ENCODE measurements at places on chromosomes 3 and 15.

GRCh38 chr3:26712211-26713026, 89.8 kb downstream of the LRRC3B start:
- no peak for DNase-seq

- no peak for DNase-seq
Measured at GRCh38 chr3:13016721-13017255, 56.4 kb downstream of the IQSEC1 start.

DNA sequence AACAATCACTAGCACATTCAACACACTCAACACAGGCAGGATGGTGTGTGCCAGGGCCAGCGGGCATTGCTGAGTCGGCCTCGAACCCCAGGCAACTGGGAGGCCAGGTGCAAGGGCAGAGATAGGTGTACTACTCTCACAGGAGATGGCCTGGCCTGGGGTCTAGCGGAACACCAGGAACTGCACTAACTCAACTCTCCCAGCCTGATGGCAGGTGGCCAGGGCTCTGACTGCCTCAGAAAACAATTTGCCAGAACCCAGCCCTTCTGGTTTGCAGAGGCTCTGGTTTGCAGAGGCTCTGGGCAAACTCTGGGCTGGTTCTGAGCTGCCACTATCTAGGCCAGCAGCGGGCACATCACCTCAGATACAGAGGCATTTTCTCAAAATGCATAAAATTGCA, 229.2 kb upstream of the CHRNA7 start:
- no peak for DNase-seq

DNA sequence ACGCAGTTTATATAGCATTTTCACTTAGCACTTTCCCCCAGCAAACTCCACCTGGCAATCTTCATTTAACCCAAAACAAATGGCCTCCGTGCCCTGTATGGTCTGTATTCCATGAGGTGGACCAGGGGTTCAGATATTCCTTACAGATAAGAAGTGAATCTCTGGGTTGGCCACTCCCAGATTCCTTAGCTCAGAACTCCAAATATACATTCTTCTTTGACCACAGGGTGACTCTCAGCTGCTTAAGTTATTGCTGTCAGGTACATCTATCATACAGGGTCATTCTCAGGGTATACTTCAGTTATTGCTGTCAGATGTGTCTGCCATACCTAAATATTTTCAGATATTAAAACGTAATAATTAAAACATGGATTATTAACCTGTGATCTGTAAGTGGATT, 229.8 kb downstream of the TBL1XR1 start:
- no peak for DNase-seq

- no peak for DNase-seq
Measured at GRCh38 chr15:85361323-85361722, 19.1 kb upstream of the AKAP13 start.

GRCh38 chr3:69216981-69217380, 94.6 kb upstream of the LMOD3 start:
- no peak for DNase-seq

GRCh38 chr3:28859897-28860296, 421.0 kb upstream of the RBMS3 start:
- no peak for DNase-seq

GRCh38 chr3:124576565-124577493, 153.4 kb upstream of the UMPS start:
- no peak for DNase-seq

DNA sequence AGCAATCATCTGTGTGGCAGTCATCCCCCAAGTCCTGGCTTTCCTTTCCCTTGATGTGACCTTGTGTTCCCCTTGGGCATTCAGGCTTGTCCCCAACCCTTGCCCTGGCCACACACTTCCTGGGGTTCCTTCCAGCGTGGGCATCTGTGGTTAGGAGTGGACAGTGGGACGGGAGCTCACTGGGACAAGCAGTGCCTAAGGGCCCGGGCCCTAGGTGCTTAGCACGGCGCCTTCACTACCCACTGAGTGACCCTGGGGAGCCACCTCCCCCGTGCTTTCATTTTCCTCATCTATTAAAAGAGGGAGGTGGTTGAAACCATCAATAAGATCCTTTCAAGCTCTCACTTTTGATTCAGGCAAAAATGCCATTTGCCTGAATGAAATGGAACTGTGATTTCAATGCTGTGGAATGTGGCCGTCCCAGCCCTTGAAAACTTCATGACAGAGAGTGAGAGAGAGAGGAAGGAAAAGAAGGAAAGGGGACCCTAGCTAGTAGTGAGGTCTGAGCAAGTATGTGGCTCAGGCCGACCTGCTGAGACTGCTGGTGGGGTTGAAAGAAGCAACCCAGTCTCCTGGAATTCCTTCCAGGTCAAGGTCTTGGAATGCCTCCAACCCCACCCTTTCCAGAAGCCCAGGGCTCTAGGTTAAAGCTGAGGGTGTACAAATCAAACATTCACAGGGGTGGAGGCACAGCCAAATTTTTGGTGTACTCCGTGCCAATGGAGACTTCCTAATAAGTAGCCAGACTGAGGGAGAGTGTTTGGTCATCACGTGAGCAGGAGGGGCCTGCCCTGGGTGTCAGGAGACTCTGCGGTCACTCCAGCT, 302.9 kb downstream of the TLE3 start:
- DNase-seq: peak; percentile 46

- DNase-seq: no peak
Measured at GRCh38 chr15:52133510-52134220, 21.1 kb upstream of the BCL2L10 start.

DNA sequence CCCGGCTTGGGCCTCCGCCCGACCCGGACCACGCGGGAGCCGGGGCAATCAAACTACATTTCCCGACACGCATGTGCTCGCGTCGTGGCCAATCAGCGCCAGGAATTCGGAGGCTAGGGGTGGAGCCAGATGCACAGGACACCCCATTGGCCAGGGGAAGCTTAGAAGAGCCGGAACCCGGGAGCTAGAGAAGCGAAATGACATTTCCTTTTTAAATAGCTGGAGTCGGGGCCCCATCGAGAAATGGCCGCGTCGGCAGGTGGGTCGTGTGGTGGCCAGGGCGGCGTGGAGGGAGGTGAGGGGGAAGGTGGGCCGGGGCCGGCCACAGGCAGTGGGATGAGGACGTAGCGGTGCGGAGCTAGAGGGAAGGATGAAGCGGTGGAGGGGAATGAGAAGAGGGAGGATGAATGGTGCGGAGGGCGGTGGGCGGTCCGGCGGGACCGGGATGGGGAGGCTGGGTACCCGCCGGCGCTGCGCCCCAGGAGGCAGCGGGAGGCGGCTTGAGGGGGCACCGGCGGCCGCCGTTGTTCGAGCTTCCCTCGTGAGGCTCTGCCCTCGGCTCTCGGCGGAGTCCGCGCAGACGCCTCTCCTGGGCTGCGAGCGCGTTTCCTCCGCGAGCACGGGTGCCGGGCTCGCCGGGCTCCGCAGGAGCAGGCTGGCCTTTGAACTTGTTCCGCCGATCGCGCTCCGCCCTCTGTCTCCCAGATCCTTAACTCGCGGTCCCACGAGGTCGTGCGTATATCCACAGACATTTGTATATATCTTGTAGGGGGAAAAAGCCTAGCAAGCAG, at the start of gene KBTBD8:
KBTBD8 (plus strand) TSS at position 195 of the 791 bp plus-strand sequence; CDS start at position 244, 49 bp downstream.
- DNase-seq: peak; percentile 92

DNA sequence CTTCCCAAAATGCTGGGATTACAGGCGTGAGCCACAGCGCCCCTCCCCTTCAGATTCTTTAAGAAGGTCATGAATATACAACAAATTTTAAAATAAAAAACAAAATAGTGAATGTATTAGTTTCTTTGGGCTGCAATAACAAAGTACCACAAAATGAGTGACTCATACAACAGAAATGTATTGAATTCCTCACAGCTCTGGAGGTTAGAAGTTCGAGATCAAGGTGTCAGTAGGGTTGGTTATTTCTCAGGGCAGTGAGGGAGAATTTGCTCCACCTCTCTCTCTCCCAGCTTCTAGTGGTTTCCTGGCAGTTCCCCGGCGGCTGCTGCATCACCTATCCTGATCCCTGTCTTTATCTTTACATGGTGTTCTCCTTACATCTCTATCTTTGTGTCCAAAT, 804.0 kb downstream of the ROBO1 start:
- DNase-seq: no peak

GRCh38 chr3:143826296-143826695, 22.0 kb downstream of the SLC9A9 start:
- DNase-seq: no peak

DNA sequence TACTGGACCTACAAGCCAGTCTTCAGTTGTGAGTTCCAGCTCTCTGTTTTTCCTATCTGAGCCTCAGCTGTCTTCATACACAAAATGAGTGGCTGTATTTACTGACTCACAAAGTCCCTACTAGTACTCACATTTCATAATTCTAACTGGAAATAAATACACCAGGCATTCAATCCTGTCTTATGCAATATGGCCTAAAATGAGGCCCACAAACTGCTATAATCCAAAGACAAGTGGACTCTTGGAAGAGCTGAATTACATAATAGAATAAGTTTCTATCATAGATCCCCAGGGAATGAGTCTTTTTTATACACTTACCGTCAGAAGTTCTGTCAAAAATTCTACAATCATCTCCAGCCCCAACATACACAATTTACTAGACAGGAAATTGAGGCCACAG, 211.9 kb downstream of the LRRN1 start:
- DNase-seq: no peak

- peak; percentile 18 for DNase-seq
Measured at GRCh38 chr15:79403501-79403900, 28.6 kb upstream of the MINAR1 start.

GRCh38 chr15:77838595-77838994, 205.9 kb upstream of the LINGO1 start:
- DNase-seq: no peak

- DNase-seq: no peak
Measured at GRCh38 chr15:34620814-34621213, 37.4 kb upstream of the GOLGA8B start.

DNA sequence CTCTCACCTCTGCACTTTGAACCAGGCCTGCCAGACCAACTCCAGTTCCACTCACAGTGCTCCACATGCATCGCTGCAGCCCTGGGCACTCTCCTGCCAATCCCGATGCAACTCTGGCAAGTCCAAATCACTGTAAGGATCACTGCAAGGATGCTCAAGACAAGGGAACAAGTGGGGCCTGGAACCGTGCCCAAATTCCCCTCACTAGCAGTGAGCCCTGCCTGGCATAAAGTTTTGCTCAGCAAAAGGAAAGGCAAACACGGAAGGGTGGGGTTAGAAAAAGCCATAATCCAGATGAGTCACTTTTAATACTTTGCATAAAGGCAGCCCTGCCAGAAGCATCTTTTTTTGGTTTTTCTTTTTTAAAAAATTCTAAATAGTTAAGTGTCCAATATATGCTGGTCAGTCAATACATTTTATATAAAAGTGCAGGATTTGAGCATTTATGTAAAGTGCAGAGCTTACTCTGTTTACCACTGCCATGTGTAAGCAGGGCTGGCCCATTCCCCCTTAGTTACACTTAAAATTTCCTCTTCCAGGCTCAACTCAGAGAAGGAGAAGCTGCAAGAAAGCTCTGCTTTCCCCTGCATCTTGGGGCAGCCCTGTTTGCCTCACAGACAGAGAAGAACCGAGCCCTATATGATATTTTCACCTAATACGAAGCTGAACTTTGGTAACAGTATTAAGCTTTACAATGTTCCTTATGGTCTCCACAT, 102.2 kb downstream of the CD47 start:
- DNase-seq: no peak

DNA sequence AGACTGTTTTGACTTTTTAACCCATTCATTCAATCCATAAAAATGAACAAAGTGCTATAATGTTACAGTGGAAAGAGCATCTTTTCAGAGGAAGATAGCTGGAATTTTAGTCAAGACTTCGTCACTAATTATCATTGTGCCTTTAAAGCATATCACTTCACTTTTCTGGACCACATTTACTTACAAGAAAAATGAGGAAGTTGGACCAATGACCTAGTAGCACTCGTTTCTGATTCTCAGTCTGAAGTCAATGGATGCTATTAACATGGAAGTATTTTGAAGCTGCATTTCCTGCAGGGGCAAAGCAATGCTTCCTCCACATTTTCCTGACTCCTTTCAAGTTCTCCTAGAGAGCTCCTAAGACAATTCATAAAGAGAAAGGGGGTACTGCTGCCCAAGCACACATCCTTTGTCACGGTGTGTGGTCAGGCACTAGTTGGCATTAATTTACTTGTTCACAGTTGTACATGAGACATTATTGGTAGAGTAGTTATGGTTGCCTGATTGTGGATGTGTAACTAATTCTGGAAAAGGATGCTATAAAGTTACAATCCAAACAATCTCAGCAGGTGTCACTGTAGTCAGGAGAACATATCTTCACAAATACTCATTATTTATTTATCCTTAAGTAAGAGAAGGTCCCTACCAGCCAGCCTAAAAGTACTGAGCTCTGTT, 1049.1 kb downstream of the FHIT start:
- no peak for DNase-seq

DNA sequence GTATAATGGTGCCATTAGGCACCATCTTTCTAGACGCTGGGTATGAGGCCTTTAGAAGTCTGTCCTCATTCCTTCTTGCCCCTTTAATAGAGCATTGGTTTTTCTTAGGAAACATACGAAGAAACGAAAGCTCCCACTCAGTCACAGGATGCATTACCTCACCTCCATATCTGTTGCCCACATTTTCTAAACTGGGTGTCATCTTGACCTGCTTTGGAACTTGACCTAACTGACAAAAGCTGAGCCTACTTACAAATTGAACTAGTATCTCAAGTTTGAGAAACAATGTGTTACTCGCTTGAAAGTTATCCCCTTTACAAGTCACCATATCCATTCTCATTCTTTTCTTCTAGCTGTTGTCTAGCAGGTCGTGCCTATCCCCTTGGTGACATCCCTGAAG, 102.7 kb downstream of the VPS8 start:
- no peak for DNase-seq

DNA sequence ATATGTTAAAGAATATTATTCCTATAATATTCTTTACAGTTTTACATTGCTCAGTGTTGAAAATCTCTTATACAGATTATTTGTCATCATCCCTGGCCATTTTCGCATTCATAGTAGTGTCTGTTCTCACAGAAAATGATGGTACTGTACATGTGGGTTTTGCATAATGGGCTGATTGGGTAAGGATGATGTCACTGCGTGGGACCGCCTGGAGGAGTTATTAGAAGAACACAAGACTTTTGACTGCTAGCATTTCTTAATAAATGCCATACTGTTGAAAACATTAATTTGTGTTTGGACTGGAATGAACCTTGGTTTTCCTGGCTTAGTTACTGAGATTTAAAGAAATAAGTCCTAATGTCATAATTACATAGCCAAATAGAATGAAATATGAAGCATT, 20.3 kb downstream of the LRCH3 start:
- DNase-seq: peak; percentile 91

DNA sequence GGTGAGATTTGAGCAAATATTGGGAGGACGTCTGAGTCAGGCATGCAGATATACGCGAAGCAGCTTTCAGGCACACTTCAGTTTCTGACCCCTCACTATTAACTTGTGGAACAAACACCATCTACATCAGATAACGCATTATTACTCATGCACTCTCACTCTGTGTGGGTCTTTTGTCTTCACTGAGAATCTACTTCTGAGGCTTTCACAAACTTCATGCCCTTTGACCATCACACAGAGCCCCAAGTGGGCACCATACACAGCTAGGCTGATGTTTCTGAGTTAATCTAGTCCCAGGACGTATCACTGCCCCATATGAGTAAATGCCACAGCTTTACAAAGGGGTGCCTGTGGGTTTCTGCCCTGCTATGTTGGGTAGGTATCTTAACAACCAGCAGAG, 39.6 kb upstream of the IP6K2 start:
- no peak for DNase-seq
